Activated T-cell treated with anti-CD3 and anti-CD28 coated beads for 48 hours (primary cell): ENCODE measurements at places on chromosomes 5 and 9.

- no peak for DNase-seq
Measured at GRCh38 chr9:130332384-130332926, 66.9 kb downstream of the HMCN2 start.

DNA sequence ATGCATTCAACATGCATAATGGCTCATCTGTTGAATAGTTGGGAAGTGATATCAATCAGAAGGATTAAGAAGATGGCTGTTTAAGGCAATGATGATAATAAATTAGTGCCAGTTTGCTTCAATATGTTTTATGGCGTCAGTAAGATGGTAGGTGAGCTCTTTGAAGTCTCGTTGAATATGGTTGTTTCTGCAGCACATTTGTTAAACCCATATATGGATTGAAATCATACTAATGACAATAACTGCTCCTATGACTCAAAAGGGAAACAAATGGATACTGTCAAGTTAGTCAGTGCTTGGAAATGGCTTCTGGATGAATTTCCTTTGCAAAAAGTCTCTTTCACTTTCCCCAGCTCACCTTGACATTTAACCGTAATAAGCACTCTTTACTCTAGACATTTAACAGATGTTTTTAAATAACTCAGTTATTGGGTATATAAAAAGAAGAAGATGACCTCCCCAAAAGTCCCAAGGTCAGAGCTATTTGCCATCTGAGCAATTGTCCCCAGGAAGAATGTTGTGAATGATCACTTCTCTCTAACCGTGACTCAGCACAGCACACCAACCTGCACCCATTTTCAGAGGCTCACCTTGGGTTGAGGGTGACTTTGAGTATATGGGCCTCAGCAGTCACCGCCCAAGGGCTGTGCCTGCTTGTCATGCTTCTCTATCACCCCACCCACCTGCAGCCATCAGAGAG lies 133.4 kb downstream of the GRIA1 start:
- DNase-seq, result no peak

- DNase-seq, result no peak
Measured at GRCh38 chr9:36893184-36893583, 140.9 kb downstream of the PAX5 start.

DNA sequence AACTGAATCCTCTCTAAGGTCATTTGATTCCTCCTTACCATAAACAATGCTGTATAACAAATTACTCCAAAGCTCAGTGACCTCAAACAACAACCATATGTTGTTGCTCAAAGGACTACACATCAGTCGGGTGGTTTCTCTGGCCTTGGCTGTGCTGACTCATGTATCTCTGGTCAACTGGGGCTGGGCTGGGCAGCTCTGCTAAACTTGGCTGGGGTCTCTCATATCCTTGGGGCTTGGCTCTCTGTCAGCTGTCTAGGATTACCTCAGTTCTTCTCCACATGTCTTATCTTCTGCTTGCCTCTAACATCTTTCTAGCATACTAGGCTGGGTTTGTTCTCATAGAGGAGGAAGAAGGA lies 86.4 kb downstream of the GALNT10 start:
- DNase-seq, result no peak

- no peak for DNase-seq
Measured at GRCh38 chr5:149372076-149372795, 6.9 kb downstream of the IL17B start.

GRCh38 chr5:175201393-175201792 lies 242.6 kb downstream of the DRD1 start:
- no peak for DNase-seq

DNA sequence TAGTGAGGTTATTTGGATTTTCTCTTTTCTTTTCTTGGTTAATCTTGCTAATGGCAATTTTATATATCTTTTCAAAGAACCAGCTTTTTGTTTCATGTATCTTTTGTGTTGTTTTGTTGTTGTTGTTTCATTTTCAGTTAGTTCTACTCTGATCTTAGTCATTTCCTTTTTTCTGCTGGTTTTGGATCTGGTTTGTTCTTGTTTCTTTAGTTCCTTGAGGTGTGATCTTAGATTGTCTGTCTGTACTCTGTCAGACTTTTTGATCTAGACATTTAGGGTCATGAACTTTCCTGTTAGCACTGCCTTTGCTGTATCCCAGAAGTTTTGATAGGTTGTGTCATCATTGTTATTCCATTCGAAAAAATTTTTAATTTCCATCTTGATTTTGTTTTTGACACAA lies 399.7 kb downstream of the TLE1 start:
- no peak for DNase-seq

DNA sequence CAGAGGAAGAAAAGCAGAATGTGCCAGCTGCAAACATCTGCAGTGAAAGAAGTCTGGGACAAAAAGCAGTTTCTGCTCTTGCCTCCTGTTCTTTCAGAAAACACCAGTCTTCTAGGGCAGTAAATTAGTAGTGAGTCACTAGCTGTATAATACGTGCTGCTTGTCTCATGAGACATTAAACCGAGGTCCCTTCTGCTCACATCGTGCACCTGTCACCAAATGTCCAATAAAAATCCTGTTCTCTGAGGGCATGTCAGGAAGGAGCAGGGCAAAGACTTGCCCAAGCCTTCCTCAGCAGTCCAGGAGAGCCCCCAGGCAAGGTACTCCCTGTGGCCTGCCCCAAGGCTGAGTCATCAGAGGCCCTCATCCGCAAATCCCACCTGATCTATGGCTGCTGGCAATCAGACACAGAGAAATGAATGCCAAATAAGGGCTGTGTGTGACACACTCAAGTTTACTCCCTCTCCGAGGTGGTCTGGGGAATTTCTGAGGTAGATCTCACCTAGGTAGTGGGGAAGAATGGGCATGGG lies 255.3 kb upstream of the SMARCA2 start:
- no peak for DNase-seq

- peak; percentile 86 for DNase-seq
Measured at GRCh38 chr9:137067860-137068538, 2.4 kb downstream of the SAPCD2 start.

GRCh38 chr5:147576646-147577535 lies 67.0 kb upstream of the DPYSL3 start:
- peak; percentile 25 for DNase-seq

GRCh38 chr5:68318955-68319705 lies 103.6 kb downstream of the PIK3R1 start:
- DNase-seq, result no peak

GRCh38 chr5:138257583-138257982 lies 16.8 kb downstream of the GFRA3 start:
- no peak for DNase-seq

DNA sequence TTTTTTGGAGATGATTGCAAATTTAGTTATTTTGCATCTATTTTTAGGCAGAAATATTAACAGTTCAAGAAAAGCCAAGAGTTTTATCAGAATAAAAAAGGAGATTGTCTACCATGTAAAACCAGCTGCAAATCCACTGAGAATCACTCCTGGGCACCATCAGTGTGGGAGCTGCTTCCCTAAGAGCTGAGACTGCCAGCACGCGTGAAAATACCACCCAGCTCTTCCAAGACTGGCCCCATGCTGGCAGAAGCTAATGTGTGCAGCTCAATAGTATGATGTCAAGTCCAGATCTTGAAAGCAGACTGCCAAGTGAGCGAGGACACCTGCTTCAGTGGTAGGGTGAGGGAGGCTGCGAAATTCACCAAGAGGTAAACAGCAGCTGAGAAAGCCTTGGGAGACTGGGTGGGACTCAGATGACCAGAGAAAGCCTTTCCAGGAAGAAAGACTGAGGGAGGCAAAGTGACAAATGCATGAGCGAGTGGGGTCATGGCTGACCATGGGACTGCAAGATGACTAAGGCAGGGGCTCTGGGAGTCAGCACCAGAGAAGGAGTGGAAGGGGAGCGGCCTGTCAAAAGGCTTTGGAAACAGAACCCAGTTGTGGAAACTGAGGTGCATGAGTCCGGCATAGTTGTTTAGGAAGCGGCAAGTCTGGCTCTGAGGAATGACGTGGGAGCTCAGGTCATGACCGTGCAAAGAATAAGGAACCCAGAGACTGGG lies 200.9 kb downstream of the GADD45G start:
- DNase-seq, result no peak

- DNase-seq, result no peak
Measured at GRCh38 chr5:129760636-129761325, 12.9 kb downstream of the MINAR2 start.

DNA sequence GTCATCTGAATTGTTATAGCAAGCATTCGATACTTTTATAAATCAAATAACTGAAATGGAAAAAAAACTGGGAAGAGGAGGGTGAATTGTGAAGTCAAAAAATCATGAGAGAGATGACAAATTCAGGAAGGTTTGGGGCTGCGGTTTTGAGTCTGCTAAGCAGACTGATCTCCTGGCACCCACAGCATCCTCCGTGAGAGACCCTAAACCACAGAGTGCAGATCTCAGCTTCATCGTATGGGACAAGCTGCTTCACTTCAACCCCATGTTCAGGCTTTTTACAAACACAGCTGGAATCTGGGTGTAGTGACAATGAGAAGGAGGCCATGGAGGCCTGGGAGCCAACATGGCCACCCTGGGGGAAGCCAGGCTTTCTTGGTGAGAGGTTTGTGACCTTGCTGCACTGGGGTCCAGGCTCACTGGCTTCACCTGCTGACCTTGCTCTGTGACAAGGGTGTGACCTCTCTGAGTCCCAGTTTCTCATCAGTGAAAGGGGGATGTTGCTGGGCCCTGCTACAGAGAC lies 19.4 kb downstream of the USP20 start:
- DNase-seq, result no peak

DNA sequence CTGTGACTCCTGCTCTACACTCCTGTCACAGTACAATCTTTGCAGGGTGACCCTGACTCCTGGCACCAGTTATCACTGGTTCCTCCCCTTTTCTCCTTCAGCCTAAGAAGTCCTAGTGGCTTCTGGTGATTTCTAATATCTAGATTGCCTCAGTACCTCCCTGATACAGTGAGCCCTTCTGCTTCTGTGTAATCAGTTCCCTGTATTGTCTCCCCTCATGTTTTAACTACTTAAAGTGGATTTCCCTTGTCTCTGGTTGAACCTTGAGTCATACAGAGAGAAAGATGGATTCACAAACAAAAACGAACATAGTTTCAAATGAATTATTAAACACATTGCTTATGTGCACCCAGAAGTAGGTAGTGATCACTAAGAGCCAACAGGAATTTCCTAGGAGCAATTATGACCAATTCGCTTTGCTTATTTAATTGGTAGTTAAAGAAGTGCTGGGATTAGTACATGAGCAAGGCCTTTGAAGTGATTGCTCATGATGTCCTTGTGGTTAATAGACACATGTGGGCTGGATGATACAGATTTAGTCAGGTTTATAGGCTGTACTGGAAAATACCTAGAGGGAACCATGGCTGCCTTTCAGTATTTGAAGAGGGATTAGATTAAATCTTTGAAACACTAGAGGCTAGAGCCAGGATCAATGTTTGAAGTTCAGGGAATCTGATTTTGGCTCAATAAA lies 145.8 kb upstream of the MEF2C start:
- no peak for DNase-seq

DNA sequence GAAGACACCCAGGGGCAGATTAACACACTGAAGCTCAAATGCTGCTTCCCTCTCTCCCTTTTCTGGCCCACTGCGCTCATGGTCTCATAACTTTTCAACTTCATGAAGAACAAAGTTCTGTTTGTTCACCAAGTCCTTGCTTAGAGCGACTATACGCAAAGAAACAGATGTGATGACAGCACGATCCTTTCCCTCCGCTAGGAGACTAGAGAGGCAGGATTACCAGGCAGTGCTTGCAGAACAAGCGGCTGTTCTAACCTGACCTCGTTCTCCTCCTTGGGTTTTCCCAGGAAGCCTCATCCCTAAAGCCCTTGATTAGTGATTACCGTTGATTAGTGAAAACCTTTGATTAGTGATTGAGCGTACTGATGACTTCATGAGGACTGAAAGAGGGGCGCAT lies 649.9 kb downstream of the IRX1 start:
- DNase-seq, result no peak

GRCh38 chr9:69975681-69976080 lies 68.0 kb upstream of the MAMDC2 start:
- no peak for DNase-seq

GRCh38 chr5:89313804-89314588 lies 431.0 kb upstream of the MEF2C start:
- DNase-seq, result no peak

DNA sequence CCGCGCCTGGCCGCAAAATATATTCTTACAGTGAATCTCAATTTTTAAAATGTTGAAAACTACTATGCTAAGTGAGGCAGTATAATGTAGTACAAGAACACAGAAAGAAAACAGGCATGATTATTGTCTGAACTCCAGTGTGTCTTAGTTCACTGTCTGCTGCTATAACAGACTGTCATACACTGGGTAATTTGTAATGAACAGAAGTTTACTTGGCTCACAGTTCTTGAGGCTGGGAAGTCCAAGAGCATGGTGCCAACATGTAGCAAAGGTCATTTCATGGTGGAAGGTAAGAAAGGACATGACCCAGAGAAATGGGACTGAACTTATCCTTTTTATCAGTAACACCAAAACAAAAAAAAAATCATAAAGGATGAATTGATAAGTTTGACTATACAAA lies 19.9 kb upstream of the TEX10 start:
- DNase-seq, result no peak

GRCh38 chr9:113221003-113221799 lies at the start of the genes FKBP15 and SLC31A1:
Gene FKBP15, minus strand, starts transcription at chr9:113221277. Its CDS starts 34 bp downstream, at chr9:113221243.
Gene SLC31A1, plus strand, starts transcription at chr9:113221544. Its CDS starts 34,605 bp downstream, at chr9:113256149.
- DNase-seq, result peak; percentile 96

GRCh38 chr5:180486636-180487149 lies 7.5 kb upstream of the CNOT6 start:
- no peak for DNase-seq

GRCh38 chr9:125296843-125297372 lies 35.3 kb downstream of the GAPVD1 start:
- DNase-seq, result no peak

GRCh38 chr9:9004810-9005209 lies 1205.2 kb upstream of the DMAC1 start:
- no peak for DNase-seq

DNA sequence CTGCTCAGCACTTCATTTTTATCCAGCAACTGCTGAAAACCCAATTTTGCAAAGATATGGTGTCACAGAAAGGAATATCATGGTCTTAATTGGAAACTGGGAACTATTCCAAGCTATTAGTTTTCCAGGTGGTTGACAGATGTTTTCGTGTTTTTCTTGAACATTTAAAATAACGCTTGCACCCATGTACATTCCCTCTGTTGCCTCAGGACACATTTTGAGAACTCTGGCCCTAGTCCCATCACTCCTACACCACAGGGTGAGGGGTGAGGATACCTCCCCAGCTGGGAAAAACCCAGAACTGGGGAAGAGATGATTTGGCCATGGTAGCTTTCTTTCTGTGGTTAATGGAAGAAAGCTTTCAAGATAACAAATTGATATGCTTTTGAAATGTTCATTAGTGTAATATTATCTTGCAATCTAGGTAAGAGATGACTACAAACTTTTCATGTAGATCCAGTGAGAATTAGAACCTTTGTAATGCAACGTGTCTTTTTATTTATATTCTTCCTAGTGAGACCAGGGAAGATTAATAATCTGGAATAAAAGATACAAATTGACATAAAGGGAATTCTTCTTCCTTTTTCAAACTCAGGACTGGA lies 627.0 kb downstream of the RAB3C start:
- no peak for DNase-seq
